ENCODE measurements at places on chromosomes 5 and 9.

DNA sequence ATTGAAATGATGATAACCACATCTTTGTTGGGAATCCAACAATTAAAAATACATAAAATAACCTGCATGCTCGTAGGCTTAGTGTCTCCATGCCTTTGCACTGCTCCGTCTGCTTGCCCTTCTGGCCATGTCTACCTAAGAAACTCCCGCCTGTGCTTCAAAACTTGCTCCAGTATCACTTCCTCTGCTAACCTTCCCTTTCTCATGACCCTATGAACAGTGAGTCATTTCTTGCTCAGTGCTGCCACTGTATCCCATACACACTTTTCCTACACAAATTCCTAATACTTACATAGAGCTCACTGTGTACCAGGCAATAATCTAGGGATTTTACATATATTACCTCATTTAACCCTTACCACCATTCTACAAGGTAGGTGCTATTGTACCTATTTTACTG is 33.5 kb downstream of the TMEM245 start:
- DNase-seq = no peak

- DNase-seq = no peak
Observed at GRCh38 chr9:133499132-133499891, 20.4 kb upstream of the SLC2A6 start.

- no peak for DNase-seq
Observed at GRCh38 chr5:179378116-179378440, 32.8 kb upstream of the ADAMTS2 start.

DNA sequence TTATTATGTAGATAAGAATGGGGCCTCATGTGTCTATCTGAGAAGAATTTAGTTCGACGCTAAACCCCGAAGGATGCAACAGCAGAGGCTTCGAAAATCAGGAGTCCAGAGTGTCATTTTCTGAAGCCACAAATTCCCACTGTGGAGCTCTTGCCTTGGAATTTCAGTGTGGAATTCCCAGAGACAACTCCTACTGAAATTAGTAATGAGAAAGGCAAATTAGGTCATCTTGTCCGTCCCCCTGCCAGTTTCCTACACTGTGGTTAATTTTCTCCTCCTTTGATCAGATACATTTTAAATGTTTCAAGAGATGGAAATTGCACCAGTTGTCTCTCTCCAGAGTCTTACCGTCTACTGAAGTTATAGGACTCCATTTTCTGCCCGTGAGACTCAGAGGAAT is 633.6 kb downstream of the BNC2 start:
- no peak for DNase-seq

GRCh38 chr9:11107196-11107595 is 494.4 kb upstream of the PTPRD start:
- no peak for DNase-seq

- no peak for DNase-seq
Observed at GRCh38 chr9:93503381-93503780, 50.0 kb upstream of the FAM120AOS start.

DNA sequence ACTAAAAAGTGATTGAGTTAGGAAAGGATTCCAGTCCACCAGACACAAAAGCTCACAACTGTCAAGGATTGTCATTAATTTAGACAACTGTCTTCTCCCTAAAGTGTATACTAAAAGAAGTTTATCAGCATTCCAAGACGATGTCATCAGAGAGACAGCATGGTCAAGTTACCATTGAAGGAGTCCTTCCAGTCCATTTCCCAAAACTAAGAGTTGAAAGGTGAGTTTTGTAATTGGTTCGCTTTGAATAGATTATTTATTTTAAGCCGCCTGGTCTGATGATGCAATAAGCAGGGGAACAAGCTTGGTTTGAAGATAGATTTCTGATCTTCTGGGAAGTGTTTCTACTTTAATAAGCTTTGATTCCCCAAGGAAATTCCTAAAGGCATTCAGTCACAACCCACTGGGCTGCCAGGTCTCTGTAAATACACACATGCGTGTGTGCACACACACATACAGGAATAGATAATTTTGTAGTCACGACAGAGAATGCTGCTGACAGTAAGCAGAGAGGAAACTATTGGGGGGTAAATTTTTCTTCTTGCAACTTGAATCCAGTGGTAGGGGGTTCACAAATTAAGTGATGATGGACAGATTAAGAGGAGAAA is 234.8 kb downstream of the PIK3R1 start:
- no peak for DNase-seq

DNA sequence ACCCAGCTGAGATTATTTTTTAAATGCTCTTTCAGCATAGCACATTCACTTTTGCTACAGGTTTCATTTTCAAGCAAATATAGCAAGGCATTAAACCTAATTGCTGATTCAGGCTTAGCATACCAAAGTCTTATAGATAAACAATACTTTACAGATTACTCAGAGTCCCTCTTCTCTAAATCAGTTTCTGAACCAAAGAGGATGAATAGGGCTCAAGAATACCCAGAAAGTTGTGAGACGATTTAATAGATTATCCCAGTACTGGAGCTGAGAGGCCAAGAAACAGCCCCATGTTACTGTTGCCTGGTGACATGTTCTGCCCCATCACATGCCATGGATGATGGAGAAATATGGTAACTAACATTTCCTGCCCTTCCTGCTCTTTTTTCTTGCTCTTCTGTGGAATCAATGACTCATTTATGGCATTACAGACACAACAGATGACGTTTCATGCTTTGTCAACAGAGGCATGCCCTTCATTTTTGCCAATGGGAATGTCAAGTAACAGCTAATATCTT is 18.1 kb upstream of the SSBP2 start:
- DNase-seq = no peak

- DNase-seq = no peak
Observed at GRCh38 chr9:129068990-129069861, 11.7 kb upstream of the DOLPP1 start.

- DNase-seq = peak; percentile 20
Observed at GRCh38 chr5:94376672-94377345, 241.6 kb downstream of the KIAA0825 start.

- no peak for DNase-seq
Observed at GRCh38 chr5:27708534-27708933, 670.1 kb upstream of the CDH9 start.

- DNase-seq = no peak
Observed at GRCh38 chr9:123358181-123358905, 2.3 kb downstream of the CRB2 start.

GRCh38 chr9:130532426-130533080 is 46.8 kb upstream of the FUBP3 start:
- DNase-seq = no peak

DNA sequence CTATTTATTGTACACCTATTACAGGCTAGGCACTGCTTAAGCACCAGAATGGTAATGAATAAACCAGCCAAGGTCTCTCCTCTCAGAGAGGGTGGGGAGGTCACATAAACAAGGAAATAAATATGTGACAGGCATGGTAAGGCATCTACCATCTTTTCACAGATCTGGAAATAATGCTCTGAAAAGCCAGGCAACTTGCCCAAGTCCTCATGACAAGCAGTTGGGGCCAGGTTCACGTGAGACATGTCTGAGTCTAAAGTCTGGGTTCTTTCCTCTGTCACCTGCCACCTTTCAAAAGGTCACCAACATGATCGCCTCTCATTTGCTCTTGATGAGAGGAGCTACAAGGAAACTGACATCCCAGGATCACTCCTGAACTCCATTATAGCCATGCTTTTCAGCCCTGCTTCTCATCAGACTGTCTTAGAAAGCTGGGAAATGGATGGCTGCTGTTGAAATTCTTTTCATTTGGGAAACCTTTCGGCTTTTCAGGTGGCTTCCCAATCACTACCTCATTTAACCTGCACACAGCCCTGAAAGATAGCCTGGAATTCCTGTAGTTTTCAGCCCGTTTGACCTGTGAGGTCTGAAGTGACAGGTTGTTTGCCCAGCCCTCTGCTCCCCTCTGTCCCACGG is 123.1 kb downstream of the CRB2 start:
- DNase-seq = no peak

DNA sequence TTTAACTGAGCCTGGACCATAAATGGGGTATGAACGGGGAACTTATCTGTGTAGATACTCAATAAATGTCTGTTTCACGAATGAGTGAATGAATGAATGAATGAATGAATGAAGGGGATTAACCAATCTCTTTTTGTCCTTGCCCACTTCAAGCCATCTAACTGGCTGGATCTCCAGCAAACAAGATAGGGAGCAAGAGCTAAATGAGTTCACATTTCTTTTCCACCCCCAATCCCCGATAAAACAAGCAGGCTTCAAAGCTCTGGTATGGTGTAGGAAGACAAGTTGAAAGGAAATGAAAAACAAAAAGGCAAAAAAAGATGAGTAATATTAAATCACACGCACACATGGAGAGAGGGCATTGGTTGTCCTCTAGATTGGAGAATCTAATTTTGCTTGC is 84.0 kb downstream of the CMYA5 start:
- DNase-seq = no peak

DNA sequence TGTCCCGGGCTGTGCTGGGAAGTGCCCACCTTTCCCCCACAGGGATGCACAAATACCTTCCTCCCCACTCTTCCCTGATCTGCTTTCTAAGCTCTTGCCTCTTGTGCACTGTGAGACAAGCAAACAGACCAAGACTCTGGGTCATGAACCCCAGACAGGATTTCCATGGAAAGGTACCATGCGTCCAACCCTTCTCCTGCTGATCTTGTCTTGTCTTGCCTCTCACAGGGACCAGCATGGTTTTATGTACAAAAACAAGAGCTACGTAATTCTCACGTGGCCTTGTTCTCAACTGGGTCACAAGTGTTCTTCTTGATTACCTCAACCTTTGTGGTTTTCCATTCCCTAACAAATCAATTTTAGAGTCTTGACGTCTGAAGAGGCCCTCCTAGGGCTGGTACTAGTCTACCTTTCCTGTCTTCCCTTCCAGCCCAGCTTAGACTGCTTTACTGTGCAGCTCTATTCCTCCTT is 176.5 kb upstream of the MAP3K1 start:
- DNase-seq = no peak

DNA sequence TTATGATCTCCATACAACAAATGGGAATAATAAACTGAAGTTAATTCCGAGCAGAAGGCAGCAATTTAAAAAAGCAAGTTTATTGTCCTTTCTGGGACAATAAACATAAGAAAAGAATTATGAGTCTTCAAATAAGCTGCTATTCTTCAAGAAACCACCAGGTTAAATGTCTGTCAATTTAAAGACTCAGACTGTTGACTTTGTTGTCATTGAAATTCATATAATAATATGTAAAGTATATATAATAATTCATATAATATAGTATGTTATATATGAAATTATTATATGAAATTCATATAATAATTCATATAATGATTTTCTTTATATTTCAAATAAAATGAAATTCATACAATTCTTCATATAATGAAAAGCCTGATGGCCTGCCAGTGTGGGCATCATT is 497.5 kb upstream of the RGMB start:
- DNase-seq = no peak

GRCh38 chr9:116163293-116164055 is 9.9 kb downstream of the PAPPA start:
- no peak for DNase-seq

GRCh38 chr9:130766021-130766926 is 68.8 kb upstream of the ABL1 start:
- no peak for DNase-seq

Measured in NCI-H774 (cell line).